ENCODE measurements at places on chromosomes 7 and 10.

DNA sequence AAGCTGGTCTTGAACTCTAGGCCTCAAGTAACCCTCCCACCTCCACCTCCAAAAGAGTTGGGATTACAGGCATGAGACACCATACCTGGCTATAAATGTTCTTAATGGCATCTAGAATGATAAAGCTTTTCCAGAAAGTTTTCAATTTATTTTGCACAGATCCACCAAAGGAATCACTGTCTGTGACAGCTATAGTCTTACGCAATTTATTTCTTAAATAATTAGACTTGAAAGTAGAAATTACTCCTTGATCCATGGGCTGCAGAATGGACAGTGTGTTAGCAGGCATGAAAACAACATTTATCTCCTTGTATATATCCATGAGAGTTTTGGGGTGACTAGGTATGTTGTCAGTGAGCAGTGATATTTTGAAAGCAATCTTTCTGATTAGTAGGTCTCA lies 33.8 kb downstream of the GALNT11 start:
- DNase-seq: no peak

DNA sequence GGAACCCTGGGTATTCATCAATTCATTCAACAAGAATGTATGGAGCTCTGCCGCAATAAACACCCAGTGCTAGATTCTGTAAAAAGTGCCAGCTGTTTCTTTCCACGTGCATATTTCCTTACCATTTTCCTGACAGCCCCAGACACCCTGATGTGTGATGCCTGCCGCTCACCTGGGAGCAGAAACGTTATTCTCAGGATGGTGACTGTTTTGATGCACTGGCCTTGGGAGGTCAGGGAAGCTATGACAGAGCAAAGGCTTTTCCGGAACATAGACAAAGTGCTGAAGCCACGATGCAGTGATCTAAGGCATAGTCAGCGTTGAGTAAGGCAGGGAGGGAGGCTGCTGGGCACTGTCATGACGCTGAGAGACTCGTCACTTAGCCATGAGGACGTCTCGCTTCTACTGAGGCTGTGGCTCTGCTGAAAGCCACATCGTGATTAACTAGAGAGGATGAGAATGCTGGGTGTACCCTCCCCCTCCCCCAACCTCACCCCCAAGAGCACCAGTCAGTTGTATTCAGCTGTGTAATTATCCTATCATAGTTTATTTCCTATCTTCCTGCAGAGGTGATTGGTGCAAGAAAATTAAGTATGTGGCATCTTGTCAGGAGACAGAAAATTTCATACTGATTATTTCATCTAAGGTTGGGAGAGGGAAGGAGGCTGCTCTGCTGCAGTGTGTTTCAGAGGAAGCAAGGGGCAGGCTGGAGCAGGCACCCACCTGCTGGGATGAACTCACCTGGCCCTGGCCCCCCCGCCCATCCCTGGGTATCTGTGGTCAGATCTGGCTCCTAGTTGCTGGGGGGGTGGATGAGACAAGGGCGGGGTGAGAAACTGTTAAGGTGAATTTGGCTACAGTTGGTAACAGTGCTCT lies 48.8 kb upstream of the SMNDC1 start:
- no peak for DNase-seq

GRCh38 chr10:118277871-118278270 lies 64.3 kb downstream of the FAM204A start:
- DNase-seq: no peak

GRCh38 chr7:69457595-69458504 lies 140.4 kb upstream of the AUTS2 start:
- DNase-seq: peak; percentile 60

DNA sequence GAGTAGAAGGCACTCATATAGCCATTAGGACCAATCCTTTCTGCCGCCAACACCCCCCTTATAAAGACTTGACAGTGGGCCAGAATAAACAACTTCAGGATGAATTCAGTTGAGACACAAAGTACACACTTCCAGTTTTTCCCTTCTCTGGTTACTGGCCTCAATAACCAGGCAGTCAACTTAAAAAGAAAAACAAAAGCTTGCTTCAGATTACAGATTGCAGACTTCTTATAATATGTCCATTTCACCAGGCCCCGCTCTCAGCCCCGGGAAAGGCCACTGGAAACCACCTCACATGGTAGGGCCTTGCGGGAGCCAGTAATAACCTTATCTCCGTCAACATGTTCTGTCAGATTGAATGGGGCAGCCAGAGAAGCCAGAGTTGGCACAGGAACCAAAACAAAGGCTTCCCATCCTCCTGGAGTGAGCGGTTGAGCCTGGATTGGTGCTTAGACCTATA lies 108.8 kb downstream of the EGFR start:
- DNase-seq: no peak
